NCI-H2029 (cell line): ENCODE measurements at places on chromosomes 2 and 18.

- no peak for DNase-seq
Observed at GRCh38 chr2:2744958-2745715, 414.1 kb upstream of the MYT1L start.

DNA sequence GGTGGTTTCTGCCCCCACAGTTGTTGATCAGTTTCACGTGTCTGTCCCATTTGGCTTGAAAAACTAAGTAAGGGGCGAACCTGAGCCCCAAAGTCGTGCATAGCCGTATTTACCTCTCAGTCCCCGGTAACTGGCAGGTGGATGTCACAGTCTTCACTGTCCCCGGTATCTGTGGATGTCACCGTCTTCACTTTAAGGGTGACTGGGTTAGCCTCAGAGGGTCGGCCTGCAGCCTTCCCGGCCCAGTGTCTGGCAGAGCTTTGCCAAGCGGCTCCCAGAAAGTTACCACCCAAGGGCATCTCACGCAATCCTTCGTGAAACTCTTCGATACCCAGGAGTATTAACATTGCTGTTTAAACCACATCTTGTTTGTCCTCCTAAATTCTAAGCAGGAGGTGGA, 125.3 kb upstream of the CTDP1 start:
- no peak for DNase-seq

- DNase-seq: peak; percentile 87
Observed at GRCh38 chr2:8566774-8567468, 114.9 kb upstream of the ID2 start.

GRCh38 chr18:9771261-9771976, 63.3 kb downstream of the RAB31 start:
- peak; percentile 3 for DNase-seq

GRCh38 chr2:182448371-182448770, 21.5 kb upstream of the PDE1A start:
- no peak for DNase-seq

DNA sequence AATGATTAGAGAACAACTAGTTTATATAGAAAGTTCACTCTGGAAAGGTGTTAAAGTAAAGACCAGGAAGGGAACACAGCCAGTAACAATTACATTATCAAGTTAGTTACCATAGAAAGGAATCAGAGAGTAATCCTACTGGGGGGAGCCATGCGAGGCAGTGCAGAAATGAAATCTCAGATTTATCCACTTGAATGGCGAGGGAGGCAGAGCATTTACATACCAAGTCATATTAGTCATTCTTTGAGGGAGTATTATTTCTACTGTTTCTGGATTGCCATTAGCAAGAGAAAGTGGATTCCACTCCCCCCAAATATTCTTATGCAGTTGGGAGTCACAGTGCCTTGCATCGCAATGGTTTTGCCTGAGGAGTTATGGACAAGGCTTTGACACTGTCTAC, 472.7 kb upstream of the TRIB2 start:
- DNase-seq: no peak

DNA sequence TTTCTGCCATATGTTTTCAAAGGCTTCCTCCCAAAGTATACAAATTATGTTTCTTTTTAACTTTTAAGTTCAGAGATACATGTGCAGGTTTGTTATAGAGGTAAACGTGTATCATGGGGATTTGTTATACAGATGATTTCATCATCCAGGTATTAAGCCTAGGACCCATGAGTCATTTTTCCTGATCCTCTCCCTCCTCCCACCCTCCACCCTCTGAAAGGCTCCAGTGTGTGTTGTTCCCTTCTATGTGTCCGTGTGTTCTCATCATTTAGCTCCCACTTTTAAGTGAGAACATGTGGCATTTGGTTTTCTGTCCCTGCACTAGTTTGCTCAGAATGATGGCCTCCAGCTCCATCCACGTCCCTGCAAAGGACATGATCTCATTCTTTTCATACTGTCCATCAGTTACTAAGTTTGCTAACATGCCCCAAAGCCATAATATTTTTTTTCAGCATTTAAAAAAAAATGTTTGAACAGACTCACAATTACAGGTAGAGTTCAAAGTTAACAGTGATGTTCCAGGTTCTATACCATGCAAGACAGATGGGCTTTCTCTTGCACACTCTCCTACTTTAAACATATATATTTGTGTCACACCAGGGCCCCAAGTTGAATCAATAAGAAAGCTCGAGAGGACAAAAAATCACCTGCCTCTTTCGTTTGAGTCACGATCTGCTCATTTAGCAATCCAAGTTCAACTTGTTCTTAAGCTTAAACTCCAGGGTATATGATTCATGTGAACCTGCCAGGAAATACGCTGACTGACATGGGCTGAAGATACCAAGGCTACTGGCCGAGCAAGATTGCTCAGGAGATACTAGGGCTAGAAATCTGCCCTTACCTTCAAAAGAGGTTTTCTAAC, 77.6 kb downstream of the AP1S3 start:
- DNase-seq: no peak

DNA sequence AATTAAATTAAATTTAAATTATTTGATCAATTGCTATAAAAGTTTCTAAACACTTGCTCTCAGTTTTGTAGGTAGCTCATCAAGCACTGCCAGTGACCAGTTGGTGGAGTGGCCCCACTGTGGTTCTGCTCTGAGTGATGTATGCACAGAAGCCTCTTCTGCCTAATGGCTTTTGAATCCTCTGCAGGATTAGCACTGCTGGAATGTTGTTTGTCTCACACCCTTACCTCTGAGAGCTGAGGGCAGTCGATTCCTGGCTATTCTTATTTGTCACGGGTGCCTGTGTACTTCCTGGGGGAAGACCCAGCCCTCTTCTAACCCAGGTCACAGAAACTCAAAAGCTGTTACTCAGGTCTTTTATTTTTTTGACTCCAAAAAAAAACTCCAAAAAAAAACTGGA, 9.5 kb downstream of the CAPN14 start:
- no peak for DNase-seq

DNA sequence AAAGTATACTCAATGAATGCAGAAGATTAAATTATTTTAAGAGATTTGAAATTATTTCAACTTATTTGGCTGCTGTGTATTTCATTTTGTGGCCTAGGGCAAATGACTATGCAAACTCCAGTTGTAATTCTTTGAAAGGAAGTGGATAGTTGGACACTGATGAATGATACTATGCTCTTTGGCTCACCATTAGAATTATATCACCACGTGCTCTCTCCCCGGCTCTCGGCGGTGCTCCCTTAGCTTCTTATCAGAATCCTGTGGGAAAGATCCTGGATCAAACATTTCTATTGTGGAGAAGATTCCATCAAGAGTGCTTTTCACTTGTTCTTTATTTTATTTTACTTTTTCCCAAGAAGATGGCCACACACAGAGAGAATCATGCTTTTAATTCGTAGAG, 55.2 kb downstream of the ADCYAP1 start:
- no peak for DNase-seq

DNA sequence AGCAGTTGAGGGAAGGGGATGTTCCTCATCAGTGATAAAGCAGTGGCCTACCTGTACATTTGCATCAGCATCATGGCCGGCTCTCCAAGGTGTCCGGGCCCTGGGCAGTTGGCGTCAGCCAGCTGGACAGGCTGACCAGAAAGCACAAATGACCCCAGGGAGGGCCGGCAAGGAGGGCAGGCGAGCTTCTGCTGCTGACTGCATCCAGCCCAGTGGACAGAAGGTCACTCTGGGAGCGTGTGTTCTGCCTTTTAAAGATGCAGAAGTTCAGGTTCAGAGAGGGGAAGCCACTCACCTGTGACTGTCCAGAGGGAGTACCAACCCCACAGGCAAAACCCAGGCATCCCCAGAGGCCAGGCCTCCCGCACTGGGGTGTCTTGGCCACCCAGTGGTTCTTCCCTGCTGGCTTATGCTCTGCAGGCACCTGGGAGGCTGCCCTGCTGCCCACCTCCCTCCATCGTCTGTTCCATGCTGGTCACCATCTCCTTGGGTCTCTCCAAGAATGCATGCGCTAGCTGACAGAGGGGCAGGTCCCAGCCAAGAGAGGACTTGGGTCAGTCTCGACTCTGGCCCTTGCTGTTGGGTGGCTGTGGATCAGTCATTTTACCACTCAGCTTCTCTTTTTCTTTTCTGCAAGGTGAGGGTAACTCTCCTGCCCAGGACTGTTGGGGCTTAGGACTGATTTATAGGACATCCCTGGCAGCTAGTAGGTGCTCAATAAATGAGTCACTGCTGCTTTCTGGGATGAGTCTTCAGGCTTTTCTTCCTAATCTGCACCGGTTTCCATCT, 89.9 kb downstream of the INHBB start:
- DNase-seq: no peak

- no peak for DNase-seq
Observed at GRCh38 chr18:68604256-68604655, 110.7 kb downstream of the TMX3 start.

GRCh38 chr2:73714091-73714490, 23.1 kb downstream of the TPRKB start:
- DNase-seq: no peak

DNA sequence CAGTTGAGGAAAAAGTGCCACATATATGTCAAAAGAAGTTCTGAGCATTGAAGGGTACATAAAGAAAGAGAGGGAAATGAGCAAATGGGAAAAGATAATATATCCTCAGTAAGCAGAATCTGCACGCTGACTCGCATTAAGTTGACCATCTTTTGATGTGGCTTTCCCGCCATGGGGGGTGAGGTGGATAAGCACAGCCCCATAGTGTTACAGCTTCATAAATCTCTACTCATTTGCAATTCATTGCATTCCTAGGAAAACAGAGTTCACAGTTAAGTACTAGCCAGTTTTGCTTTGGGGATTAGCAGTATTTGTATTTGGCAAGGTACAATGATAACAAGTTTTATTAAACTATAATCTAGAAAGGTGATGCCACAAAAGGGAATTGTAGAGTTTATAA, 814.2 kb downstream of the LRP1B start:
- no peak for DNase-seq

DNA sequence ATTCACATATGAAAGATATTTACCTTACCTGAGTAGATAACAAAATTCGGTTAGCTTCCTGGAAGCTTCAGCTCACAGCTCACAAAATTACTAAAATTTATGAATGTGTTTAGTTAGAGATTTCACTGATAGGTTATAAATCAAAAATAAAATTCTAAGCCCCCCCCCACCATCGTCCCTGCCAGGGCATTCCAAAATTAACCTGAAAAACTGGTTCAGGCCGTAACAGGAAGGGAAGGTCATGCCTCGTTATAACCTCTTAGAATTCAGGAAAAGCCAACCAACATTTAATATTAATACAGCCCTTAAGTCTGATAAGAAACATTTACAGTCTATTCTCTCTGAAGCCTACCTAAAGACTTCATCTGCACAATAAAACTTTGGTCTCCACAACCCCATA, 48.9 kb downstream of the COX7A2L start:
- peak; percentile 22 for DNase-seq

DNA sequence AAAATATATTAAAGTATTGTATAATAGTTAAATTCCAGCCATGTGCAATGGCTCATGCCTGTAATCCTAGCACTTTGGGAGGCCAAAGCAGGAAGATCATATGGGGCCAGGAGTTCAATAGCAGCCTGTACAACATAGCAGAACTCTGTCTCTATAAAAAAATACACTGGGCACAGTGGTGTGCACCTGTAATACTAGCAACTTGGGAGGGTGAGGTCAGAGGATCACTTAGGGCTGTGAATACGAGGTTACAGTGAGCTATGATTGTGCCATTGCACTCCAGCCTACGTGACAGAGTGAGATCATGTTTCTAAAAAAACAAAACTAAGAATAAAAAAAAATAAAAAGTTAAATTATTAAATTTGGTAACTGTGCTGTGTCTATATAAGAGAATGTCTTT, 36.1 kb downstream of the ZRANB3 start:
- no peak for DNase-seq

DNA sequence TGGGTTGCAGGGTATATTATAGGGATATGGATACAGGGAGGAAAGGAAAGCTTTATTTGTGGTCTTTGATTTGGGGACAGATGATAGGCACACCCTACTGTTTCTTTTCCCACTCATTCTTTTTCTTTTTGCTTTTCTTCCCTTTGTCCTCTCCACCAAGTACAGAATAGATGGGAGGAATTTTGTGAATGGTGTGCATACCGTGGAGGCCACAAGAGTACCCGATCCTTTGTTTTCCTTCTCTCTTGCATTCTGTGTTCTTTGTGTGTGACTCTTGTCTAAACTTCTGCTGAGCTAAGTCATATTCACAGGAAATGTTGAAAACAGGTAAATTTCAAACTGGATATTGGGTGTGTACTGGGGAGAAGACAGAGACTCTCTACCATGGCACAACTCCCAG, 321.4 kb upstream of the SLC8A1 start:
- DNase-seq: no peak

GRCh38 chr18:64180171-64180570, 31.3 kb upstream of the LINC00305 start:
- DNase-seq: no peak

DNA sequence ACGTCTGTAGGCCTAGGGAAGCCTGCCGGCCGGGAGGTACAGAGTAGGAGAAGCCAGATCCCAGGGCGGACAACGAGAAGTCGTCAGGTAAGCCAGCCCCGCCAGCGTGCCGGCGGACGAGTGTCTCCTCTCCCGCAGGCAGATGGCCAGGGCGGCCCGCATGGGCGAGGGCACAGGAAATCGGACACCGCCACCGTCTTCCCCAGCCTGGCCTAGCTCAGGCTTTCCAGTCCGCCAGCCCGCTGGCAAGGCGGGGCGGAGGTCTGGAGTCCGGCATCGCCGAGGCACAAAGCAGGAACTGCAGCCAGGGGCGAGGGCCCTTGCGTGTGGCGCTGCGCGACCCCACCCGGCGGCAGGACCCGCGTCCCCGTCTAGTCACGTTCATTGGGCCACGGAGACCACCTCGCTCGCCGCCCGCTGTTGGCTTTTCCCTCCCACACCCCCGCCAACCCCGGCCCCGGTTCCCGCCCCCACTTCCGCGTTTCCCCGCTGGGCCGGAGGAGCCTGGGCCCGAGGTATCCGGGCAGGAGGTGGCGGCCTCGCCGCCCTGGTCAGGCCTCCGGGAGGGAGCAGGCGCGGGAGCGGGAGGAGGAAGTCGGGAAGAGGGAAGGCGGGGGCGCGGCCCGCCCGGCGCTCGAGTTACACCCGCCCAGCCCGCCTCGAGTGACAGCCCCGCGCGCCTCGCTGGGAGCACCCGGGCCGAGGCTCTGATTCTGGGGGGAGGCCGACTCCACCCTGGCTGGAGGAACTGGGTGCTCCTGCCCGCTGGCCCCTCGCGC, at the start of gene GPD2:
GPD2 (plus strand) TSS at position 662 of the 779 bp plus-strand sequence. CDS start 39,727 bp downstream, outside the sequence.
- DNase-seq: peak; percentile 85

DNA sequence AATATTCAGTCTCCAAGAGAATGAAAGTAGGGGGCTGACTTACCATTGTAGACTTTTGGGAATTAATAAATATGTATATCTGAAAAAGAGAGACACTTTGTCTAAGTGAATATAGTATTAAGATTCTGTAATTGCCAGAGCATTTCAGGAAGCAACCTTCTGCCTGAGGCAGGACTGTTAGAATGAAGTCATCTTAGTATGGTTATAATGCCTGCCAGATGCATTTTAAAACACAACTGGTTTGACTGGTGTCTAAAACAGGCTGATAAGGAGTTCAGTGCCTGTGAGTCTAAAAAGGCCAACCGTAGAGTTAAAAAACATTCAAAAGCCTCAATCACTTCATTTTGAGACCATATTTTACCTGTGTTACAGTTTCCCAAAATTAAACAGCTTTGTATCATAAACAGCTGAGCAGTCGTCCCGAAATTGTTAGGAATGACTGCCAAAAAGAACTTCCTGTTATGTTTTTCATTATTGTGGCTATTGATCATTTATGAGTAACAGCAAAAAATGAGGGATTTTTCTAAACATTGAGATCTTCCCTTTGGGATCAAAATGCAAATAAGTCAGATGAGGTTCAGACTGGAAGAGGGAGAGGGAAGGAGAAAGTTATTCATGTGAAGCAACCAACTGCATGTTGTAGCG, 443.9 kb downstream of the PID1 start:
- no peak for DNase-seq
